GOT3 (cell line): ENCODE measurements at places on chromosomes 2 and 18.

DNA sequence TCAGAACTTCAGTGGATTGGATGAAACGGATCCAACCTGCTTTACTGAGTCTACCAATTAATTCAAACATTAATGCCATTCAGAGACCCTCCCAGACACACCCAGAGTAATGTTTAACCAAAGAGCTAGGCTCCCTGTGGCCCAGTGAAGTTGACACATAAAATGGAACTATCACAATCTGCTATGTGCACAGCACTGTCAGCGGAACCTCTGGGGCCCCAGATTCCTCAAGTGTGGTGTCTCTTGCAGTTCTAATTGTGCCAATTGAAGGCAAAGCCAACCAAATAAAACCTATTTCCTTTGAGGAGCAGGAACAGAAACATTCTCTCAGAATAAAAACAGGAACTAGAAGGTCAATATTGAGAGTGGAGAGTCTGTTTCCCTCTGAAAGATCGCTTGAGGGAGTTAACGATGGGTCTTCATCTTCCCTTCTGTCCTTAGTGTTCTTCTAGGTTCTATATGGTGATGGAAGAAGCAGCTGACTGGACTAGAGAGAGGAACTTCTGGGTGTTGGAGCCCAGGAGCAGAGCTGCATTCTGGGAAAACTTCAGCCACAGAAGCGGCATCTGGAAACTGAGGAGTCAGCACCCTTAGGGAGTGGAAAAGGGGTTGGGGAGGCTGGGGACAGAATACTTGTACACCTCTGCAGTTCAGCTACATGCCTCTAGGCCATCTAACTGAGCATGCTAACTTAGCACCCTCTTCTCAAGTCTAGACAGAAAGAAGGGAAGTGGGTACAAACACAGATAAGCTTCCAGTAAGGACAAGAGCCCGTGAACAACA lies 174.4 kb upstream of the FBXO11 start:
- no peak for DNase-seq

DNA sequence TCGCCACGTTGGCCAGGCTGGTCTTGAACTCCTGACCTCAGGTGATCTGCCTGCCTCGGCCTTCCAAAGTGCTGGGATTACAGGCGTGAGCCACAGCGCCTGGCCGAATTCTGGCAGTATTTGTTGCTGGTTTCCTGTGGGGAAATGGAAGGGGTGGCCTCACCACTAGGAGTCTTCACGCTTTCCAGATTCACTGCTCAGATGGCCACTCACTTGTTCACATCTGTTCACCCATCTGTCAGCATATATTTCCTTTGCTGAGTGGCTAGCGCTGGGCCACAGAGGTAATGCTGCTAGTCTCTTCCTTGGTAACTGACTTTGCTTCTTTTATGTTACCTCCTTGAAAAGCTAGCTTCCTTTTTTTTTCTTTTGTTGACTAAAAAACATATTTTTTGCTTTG lies 27.2 kb downstream of the TMEM177 start:
- DNase-seq, result no peak

DNA sequence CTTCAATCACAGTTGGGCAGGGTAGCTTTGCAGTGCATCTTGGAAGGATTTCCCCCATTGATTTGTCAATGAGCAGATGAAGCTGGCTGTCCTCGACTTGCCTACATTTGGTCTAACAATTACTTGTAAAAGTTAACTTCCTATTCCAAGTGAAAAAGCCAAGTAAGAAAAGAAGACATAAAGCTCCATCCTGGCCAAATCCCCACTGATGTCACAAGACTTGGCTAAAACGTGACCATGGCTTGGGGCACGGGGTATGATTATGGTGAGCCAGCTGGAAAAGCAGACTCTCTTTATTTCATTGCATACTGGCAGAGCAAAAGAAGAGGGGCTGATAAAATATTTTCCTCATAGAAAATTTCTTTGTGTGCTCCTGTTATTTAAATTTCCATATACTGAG lies 25.4 kb upstream of the PID1 start:
- DNase-seq, result no peak

DNA sequence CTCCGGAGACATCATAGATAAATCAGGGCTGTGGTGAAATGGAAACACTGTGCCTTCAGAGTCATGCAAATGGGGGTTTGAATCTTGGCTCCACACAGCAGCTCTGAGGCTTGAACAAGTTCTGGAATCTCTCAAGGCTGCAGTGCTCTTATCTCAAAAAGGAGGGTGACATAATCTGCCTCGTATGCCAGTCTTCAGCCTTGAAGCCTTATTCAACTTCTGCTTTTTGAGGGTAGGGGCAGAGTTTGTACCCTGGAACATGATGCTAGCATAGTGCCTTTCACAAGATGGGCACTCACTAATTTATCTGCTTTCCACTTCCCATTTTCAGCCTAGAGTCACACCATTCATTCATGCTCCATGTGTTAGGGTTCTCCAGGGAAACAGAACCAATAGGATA lies 42.3 kb downstream of the GATA6 start:
- DNase-seq, result no peak

GRCh38 chr2:46462936-46463335 lies 16.4 kb upstream of the TMEM247 start:
- no peak for DNase-seq

GRCh38 chr2:228048838-228049490 lies 132.5 kb downstream of the SPHKAP start:
- DNase-seq, result no peak

DNA sequence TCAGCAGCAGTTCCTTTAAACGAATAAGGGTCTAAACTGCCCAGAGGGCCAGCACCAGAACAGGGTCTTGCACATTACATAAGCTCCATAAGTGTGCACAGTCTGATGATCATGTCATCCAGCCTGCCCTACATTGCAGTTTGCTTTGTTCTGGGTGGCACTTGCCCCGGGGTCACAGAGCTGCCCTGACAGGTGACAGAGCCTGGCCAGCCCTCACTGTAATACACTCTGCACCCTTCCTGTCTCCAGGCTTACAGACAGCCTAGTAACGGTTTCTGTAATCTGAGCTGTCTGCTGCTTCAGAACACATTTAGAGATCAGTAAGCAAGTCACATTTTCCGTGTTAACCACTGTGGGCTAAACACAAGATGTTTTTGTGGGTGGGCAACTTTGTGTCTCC lies 213.3 kb downstream of the FAM210A start:
- DNase-seq, result no peak

GRCh38 chr2:139217641-139218040 lies 437.5 kb upstream of the NXPH2 start:
- no peak for DNase-seq

DNA sequence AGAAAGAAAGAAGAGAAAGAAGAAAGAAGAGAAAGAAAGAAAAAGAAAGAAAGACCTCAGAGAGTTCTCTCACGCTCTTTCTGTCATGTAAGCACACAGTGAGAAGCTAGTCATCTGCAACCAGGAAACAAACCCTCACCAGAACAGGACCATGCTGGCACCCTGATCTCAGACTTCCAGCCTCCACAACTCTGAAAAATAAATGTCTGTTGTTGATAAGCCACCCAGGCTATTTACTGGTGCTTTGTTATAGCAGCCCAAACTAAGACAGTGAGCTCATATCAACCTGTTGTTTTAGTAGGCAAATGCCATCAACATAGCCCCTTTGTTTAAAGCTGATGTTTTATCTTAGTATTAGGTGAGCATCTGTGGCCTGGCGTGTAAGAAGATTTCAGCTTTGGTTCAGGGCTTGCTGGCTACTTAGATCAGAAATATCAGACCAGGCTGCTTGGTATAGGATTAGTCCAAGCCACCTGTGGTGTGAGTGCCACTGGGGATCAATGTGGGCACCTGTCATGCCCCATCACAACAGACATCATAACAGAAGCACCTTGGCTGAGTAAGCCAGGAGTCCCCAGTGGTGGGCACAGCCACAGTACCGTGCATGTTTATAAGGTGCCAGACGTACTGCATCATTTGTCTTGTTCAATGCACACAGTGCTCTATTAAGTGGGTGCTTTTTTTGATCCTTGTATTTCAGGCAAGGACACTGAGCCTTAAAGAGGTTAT lies 94.4 kb downstream of the LBH start:
- no peak for DNase-seq

DNA sequence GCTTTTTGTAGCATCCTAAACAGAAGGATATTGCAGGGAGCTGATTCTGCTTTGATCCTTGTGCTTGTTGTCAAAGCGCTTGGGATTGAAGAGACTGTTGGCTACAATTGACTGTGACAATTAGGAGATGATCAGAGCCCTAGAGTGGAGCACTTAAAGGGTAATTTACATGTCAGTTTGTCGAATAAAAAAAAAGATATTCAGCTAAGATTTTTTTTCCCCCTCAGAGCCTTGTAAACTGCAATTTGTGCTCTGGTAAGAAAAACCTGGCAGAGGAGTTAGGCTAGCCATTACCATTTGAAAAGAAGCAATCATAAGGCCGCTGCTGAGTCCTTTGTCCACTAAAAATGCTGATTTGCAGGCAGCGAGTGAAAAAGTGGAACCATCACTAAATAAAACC lies 47.8 kb upstream of the ZEB2 start:
- no peak for DNase-seq

GRCh38 chr2:9674891-9675414 lies 44.2 kb upstream of the YWHAQ start:
- no peak for DNase-seq

DNA sequence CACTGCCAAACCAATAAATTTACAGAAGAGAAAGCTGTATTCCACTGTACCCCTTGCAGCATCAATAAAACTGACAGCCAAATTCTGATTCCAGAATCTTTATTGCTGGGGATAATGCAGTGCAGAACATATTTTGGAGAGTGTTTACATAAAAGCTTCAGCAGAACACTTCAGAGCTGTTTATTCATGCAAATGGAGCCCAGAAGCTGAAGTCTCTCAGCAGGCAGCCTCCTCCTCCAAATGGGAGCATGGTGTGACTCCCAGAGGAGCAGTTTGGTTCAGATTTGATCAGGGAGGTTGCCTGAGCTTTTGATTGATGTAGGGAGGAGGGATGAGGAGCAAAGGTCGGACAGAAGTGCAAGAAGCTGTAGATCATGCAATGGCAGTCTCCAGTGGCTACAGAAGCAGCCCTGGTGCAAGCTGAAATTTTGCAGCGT lies 22.4 kb downstream of the LHCGR start:
- DNase-seq, result no peak

DNA sequence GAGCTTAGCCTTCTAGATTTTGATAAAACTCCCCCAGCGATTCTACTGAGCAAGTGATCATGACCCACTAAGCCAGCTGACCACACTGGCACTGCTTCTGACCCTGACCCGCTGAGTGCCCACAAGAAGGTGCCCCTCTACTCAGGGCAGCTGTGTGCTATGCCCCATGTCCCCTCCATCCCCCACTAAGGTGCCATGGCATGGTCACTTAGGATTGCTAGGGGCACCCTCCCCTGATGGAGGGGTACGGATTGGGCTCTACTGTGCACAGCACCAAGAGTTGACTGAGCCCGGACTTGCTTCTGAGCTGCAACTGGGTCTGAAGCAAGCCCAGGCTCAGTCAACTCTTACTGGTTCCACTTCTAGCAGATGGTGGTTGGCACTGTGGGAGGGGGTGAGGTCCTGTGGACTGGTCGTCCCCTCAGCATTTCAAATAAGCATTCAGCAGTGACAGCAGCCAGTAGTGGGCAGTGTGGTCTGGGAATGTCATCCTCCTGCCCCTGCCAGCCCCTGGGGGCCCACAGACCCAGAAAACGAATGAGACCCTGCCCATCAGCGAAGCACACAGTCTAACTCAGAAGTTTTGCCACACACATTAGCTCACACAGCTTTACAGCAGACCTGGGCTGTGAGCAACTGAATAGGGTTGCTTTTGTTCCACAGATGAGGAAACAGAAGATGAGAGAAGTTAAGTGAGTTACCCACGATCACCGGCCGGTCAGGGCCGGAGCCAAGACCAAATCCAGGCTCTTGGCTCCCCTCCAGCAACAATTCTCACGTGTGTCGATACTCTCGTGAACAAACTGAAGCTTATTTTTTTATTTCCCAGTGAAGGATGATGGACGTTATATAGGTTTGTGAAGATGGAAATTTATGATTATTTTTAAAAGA lies 52.1 kb upstream of the FOSL2 start:
- no peak for DNase-seq

DNA sequence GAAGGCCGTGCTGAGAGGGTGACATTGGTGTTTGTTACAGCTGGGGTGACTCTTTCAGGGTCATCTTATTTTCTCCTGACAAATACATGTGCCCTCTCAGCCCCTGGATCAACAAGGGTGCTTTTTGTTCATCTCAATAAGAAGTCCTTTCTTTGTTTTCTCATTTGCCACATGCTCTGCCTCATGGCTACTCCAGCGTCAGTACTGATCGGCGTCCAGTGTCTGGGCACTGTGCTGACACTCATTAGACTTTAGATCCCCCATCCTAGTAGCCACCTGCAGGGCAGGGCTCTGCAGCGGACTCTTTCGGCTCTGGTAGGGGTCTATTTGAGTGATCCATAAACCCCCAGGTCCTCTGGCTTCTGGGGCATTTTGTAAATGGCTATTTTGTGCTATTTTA lies 38.4 kb downstream of the NPPC start:
- DNase-seq, result no peak

GRCh38 chr2:86298411-86299390 lies 38.7 kb downstream of the REEP1 start:
- DNase-seq, result no peak

DNA sequence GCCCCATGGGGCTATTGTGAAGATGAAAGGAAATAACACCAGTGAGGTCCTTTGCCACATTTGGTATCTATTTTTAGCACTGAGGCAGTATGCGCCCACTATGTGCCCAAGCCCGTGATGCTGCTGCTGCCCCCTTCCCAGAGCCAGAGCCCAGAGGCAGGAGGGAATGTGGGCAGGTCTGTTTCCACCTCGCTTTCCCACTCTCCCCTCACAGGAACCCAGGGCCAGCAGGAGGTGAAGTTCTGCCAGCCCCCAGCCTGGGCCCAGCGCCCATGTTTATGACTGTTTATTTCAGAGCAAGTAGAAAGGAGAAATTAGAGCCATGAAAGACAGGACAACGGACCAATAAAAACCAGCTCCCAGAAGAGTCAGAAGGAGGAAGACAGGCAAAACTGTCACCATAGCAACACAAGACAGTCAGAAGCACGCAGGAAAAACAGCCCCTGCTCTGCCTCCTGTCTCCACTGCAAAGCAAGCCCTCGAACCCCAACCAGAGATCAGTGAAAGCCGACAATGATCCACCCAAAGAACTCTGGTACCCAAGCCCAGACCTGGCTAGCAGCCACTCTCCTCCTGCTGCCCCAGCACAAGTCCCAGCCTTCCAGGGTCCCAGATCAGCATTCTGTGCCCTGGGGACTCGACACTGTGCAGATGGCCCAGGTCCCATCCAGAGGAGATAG lies 1.4 kb downstream of the CYRIA start:
- DNase-seq, result no peak

DNA sequence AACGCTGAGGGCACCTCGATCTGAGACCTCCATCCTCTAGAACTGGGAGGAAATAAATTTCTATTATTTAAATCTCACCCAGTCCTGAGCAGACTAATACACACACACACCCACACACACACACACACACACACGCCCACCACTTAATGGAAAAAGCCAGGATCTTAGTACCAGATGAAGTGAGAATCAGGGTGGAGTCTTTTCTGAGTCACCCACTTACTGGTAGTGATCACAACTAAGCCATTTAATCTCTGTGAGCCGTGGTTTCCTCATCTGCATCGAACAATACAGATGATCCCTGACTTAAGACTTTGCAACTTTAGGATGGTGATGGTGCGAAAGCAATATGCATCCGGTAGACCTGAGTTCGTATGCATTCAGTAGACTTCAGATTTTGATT lies 18.6 kb downstream of the THNSL2 start:
- no peak for DNase-seq

- no peak for DNase-seq
Measured at GRCh38 chr18:59669872-59670657, 27.2 kb downstream of the CCBE1 start.
